RPMI8226 (cell line): ENCODE measurements at places on chromosomes 3 and 15.

- DNase-seq, result no peak
Measured at GRCh38 chr3:151925876-151926275, 52.4 kb downstream of the SUCNR1 start.

DNA sequence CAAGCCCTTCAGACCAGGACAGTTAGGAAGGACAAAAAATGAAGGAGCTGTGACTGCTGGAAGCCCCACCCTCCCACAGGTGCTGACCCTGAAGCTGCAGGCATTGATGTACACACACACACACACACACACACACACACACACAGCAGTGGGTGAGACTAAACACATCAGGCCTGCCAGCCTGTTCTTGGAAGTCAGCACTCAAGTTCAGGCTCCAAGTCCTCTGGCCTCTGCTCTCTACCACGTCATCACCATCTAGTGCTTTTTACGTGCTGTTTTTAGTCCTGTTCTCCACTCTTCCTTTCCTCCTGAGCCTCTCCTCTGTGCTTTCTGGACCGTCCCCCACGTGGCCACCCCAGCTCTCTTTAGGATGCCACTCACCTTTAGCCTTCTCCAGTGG is 5.4 kb upstream of the KBTBD12 start:
- no peak for DNase-seq

DNA sequence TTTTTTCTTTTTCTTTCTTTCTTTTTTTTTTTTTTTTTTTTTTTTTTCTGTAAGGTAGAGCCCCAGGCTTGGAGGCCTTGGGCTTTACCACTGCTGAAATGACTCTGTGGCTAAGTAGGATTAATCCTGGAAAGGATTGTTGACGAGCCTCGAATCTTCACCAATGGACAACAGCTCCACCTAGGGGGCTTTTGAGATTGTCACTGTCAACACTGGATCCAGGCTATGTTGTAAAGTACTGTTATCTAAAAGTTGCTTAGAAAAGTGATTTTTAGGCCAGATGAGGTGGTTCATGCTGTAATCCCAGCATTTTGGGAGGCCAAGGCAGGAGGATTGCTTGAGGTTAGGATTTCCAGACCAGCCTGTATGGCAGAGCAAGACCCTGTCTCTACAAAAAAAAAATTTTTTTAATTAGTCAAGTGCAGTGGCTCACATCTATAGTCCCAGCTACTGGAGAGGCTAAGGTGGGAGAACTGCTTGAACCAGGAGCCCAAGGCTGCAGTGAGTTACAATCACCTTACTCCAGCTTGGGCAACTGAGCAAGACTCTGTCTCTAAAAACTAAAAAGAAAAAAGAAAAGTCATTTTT is 41.6 kb downstream of the KLHL18 start:
- DNase-seq, result peak; percentile 69

DNA sequence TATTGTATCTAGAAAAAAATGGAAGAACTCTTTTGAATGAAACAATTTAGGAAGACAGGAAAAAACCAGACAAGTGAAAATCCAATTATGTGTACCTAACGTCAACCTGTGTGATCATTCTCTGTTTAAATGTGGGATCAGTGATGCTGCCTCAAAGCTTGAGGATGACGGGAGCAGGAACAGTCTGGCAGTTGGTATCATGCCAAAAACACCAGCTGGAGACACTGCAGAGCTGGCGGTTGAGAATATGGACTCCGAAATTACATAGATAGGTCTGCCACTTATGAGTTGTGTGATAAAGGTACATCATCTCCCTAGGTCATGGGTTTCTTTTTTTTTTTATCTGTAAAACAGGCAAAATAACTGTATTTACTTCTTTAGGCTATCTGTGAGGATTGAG is 480.5 kb downstream of the CNTN4 start:
- DNase-seq, result no peak

DNA sequence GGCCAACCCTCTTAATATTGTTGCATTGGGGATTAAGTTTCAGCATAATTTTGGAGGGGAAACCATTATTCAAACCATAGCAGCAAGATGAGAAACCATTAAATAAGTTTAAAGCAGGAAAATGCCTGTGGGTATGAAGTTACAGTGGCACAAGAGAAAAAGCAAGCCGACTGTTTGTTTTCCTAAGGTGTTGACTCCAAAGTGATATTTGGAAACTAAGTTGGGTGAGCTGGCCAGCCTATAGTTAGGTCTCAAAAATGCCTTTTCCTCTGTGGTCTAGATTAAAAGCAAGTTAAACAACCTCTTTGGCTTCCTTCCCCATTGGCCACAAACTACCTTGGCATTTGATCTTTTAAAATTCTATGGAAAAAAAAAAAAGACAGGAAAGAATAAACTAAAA is 419.8 kb upstream of the AZI2 start:
- DNase-seq, result no peak

- no peak for DNase-seq
Measured at GRCh38 chr15:76533995-76534394, 197.4 kb downstream of the ISL2 start.

- no peak for DNase-seq
Measured at GRCh38 chr15:31954374-31955172, 75.7 kb upstream of the CHRNA7 start.

GRCh38 chr3:14016900-14017475 is 107.7 kb downstream of the CHCHD4 start:
- peak; percentile 38 for DNase-seq

GRCh38 chr3:28376424-28376823 is 27.8 kb upstream of the AZI2 start:
- no peak for DNase-seq

DNA sequence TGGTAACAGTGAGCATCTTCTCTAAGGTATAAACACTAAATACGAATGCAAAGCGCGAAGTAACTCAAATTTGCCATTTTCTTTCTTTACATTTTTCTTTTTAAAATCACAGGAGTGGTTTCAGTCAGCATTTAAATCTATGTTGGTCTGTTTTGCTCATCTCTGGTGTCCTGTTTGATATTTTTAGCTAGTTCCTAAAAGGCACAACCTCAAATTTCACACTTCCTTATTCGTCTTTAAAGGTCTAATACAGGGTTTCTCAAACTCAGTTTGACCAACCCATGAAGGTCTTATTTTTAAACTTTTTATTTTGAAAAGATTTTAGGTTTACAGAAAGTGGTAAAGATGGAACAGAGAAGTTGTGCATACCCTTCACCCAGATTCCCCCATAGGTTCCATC is 201.1 kb downstream of the MAGI1 start:
- no peak for DNase-seq

DNA sequence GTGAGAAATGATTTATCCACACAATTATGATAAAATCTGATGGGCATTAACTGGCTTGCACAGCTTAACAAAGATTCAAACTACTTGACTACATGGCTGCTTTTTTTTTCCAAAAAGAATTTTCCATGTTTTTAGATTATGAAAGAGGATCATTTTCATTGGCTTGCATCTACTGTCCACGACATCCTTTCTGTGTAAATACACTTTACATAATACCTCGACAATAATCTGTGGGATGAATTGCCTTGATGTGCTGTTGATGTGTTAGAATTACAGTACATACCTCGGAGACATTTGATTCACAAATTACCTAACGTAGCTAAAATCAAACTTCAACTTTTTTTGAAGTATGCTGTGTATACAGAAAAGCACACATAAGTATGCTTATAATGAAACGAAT is 104.4 kb downstream of the PPP2R3A start:
- DNase-seq, result no peak

DNA sequence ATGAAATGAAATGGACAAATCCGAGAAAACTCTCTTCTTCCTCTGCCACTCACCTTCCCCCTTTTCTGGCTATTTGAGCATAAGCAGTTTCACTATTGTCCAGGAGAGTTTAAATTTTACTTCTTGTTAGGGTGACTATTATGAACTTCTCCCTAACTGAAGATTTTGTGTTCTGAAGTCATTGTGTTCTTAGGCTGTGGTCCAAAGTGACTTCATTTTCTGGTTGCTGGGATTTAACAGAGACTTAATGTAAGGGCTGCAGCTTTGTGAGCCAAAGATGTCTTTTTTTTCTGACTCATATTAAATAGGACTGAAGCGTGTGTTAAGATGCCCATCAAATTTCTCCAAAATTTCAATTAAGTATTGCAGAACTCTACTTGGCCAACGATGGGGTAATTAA is 46.5 kb upstream of the FSTL1 start:
- no peak for DNase-seq

DNA sequence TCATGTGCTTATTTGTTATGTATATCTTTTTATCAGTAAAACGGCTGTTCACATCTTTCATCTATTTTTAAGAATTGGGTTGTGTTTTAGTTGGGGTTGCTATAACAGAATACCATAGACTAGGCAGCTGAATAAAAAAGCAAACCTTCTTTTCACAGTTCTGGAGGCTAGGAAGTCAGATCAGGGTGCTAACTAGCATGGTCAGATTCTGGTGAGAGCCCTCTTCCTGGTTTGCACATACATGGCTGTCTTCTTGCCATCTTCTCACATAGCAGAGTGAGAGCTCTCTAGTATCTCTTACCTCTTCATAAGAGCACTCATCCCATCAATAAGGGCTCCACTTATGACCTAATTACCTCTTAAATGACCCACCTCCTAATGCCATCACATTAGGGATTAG is 33.8 kb downstream of the NMD3 start:
- DNase-seq, result no peak

DNA sequence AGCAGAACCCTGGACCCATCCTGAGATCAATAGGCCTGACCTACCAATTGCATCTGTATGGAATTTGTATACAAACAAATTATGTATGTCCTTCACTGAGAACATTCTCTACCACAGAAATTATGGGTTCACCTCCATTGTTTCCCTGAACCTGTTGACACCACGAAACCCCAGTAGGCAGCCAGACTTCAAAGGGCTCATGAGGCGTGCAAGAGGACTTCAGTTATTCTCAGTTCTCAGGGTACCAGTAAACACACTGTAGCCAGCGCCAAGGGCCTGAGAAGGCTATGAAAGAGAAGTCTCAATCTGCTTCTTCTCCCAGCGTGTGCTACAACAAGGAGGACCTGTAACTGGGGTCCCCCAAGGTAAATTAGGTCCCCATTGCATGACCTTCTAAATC is 254.9 kb upstream of the GOLGA6L4 start:
- DNase-seq, result no peak

GRCh38 chr3:176574786-176575185 is 622.5 kb downstream of the TBL1XR1 start:
- DNase-seq, result no peak

GRCh38 chr3:146166415-146166821 is 5.4 kb upstream of the PLOD2 start:
- no peak for DNase-seq

DNA sequence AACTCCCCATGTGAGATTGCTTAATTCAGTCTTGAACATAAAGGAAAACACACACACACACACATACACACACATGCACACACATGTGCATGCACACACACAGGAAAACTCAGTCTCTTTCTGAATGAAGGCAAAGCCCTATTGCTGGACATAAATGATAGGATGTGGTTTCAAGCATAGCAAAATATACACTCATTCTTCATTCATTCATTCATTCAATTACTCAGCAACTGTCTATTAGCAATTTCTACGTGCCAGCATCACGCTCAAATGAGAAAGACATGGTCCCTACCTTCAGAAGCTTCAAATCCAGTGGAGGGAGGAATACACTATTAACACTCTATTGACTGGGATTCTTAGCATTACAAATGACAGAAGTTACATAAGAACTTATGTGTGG is 41.8 kb upstream of the UBE2E2 start:
- no peak for DNase-seq

DNA sequence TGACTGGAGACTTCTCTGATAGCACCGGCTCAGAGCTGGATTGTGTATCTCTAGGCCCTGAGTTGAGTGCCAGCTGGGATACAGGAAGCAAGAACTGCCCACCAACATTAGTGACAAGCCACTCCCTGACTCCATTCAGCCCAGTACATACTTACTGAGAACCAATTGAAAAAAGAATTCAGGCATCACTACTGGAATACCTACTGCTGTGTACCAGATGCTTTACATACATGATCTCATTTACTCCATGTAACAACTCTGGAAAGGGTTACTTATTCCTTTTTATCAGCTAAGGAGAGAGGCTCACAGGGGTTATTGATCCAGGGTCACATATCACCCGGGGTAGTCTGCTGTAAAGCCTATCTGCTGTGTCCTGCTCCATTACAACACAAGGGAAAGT is 1.3 kb upstream of the SYN2 start:
- DNase-seq, result no peak

GRCh38 chr3:156816091-156816793 is 9.9 kb upstream of the LEKR1 start:
- peak; percentile 8 for DNase-seq
